NT2/D1 (cell line): ENCODE measurements at places on chromosomes 1 and 21.

- DNase-seq: no peak
These were observed 15.3 kb upstream of the TNFSF4 start for GRCh38 chr1:173222149-173223030.

GRCh38 chr1:83641796-83642443 lies 357.0 kb downstream of the TTLL7 start:
- DNase-seq: no peak

DNA sequence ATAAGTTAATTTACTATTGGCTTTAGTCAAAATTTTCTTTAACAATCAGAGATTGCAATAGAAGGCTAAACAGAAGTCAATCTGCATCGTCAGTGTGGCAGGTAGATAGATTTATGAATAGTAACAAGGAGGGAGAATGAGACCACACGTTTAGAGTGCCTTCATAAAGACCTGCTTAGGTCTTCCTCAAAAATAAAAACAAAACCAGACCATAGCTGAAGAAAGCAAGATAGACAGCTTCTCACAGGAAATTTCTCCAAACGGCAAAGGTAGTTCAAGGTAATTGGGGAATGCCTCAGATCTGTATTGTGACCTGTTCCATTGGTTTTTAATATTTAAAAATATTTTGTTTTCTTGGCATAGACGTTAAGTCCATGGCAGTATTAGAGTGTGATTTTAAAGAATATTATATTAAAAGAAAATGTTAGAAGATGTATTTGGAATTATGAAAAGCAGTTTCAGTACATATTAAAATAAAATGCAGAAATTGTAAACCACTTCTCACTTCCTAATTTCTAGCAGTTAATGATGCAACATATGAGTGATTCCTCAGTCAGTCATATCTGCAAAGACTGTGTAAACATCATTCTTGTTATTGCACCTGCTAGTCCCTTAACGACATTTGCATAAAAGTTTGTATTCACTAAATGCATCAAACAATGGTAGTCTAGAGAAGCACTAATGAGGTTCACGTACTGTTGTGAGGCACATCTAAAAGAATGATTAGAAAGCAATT lies 278.0 kb downstream of the HLX start:
- no peak for DNase-seq

- no peak for DNase-seq
These were observed 577.4 kb upstream of the PBX1 start for GRCh38 chr1:163981500-163982030.

DNA sequence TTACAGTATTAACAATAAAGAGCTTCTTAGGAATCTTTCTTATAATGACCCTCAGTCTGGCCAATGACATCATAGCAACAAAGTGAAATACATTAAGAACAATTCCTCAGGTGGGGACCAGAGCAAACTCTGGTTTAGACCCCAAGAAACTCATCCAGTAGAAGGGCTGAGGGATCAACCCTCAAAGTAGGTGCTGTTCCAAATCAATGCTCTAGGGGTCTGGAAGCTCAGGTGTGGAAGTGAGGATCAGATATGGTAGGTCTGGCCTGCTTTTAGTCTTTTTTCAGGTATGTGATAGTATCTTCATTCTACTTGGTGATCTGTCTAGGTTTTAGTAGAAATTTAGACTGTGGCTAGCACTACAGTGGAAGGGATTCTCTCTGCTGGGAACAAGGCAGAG lies 291.7 kb downstream of the PDE4B start:
- DNase-seq: no peak

GRCh38 chr1:232194424-232194823 lies 435.5 kb downstream of the SIPA1L2 start:
- DNase-seq: no peak

GRCh38 chr21:15430577-15430976 lies 299.2 kb upstream of the USP25 start:
- DNase-seq: no peak

- DNase-seq: peak; percentile 89
These were observed 37.9 kb upstream of the BTG2 start for GRCh38 chr1:203267347-203267846.

DNA sequence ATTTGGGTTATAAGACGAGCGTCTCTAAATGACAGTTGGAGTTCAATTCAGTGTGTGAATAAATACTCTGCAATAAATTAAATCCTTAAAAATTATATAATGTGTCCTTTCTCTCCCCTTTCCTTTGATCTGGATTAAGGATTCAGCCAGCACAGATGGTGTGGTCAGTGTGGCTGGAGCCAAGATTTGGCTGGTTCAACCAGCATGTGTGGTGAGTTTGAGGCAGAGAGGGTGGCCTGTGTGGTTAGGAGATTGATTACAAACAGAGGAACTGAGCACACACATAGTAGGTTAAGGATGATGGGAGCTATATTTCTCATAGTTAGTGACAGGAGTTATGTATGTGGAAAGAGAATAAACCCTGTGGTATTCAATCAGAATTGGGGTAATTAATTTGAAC lies 14.2 kb upstream of the AMIGO1 start:
- DNase-seq: no peak

GRCh38 chr21:42174173-42174572 lies 44.8 kb upstream of the ABCG1 start:
- DNase-seq: no peak

- DNase-seq: no peak
These were observed 381.1 kb downstream of the ADGRL2 start for GRCh38 chr1:82181846-82182245.

DNA sequence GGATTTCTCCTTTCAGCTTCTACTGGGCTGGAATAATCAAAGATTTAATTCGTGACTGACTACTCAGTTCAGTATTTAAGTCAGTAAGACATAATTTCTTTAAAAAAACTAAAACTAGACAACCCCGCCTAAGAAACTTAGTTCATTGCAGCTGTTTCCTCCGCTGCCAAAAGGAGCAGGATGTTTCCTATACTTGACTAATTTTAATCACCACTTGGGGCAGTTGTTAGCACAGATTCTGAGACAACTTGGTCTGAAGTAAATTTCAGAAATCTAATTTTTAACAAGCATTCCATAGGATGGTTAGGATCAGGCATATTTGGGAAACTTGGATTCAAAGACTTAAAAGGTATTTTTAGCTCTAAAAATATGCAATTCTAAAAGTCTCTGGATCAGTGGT lies 34.0 kb downstream of the EPRS1 start:
- no peak for DNase-seq
